ENCODE measurements at places on chromosomes 13 and 19.

GRCh38 chr19:58429745-58430144, 10.2 kb downstream of the ZNF132 start:
- no peak for DNase-seq

- no peak for DNase-seq
Measured at GRCh38 chr19:54376610-54377285, 12.0 kb upstream of the LAIR1 start.

GRCh38 chr19:13026462-13027370, 31.4 kb downstream of the NFIX start:
- no peak for DNase-seq

DNA sequence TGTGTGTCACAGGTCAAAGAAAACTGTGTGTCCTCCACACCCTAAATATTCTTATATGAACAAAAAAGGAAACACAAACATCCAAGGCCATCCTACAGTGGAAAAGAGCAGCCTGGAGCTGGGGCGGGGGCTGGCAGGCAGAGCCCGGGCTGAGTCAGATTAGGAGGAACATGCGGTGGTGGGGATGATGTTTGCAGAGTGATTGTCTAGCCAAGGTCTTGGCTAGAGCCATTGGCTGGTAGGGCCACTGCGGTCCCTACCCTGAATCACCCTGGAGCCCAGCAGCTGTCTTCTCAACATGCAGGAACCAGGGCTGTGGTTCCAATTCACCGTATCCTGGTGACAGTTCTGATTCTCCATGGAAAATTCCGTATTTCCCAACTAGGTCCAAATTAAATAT, 439.5 kb downstream of the FGF9 start:
- no peak for DNase-seq

DNA sequence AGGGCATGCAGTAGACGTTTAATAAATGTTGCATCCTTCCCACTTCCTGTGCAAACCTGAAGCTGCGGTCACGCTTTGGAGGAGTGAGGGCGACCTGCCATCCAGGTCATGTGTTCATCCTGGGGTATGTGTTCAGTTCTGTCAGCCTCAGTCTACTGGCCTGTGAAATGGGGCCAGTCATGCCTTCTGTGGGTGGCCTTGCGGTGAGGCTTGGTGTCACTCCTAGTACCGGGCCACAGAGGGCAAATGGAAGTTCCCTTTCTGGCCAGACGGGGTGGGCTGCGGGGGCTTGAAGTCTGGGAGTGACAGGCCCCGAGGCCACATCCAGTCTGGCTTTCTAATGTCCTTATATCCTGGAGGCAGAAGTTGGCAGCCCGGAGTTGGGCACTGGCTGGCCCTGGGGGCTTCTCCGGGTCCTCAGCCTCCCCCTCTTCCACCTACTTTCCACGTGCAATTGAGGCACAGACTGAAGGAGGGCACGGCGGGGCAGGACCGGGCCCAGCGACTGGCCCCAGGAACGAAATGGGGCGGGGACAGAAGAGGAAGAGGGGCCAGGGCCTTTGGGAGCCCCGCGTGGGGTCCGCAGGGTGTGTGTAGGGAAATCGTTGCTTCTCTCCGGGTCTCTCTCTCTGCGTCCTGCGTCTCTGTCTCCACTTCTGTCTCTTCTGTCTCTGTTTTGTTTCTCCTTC, 11.1 kb downstream of the PDE4A start:
- DNase-seq, result no peak

DNA sequence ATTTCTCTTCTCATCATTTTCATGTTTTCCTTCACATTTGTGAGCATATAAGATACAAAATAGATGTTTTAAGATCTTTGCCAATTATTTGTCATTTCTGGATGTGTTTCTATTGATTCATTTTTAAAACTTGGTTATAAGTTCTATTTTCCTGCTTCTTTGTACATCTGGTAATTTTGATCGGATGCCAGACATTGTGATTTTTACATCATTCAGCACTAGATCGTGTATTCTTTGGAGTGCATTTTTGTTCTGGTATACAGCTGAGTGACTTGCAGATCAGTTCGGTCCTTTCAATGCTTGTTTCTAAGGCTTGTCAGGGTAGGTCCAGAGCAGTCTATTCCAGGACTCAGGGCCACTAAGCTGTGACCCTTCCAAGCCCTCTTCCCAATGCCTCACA, 198.2 kb downstream of the KLF12 start:
- DNase-seq, result no peak

DNA sequence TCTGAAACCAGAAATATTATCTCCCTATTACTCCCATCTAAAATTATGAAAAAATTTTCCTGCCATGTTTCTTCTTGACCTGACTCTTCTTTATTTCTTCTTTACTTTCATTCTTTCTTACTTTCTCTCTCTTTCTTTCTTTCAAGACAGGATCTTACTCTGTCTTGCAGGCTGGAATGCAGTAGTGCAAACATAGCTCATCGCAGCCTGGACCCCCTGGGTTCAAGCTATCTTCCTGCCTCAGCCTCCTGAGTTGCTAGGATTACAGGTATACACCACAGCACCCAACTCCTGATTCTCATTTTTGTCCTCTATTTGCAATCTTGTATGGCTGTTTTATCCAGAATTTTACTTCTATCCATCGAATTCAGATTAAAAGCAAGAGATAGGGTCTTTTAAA, 631.1 kb downstream of the TBC1D4 start:
- DNase-seq, result no peak

GRCh38 chr13:43303033-43303729, 279.8 kb downstream of the DNAJC15 start:
- no peak for DNase-seq

- peak; percentile 30 for DNase-seq
Measured at GRCh38 chr13:27130979-27131623, 40.5 kb downstream of the USP12 start.

DNA sequence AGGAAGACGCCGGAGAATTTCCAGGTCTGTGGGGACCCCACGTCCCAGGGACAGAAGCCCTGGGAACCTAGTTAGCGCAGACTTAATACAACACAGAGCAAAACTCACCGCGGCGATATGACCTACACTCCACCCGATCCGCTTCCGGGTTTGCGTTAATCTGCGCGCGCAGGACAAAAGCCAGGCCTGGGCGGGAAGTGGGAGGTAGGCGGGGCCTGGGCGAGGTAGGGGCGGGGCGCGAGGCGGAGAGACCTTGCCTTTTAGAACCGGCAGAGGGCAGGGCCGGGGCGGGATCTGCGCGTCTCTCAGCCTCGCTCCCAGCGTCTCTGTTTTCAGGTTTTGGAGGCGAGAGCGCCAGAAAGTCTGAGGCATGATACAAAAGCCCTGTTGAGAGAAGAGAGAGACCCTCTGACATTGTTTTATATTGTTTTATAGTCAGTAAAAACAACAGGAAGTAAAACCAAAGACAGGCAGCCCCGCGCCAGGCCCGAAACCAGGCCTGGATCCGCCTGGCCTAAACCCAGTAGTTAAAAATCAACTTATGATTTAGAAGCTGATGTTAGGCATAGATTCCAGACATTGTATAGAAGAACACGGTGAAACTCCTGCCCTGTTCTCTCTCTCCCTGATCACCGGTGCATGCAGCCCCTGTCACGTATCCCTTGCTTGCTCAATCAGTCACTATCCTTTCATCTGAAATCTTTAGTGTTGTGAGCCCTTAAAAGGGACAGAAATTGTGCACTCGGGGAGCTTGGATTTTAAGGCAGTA, at the start of gene ZNF611:
ZNF611 (minus strand) TSS at position 152 of the 769 bp plus-strand sequence. CDS start 19,150 bp downstream, outside the sequence.
- DNase-seq, result peak; percentile 99

DNA sequence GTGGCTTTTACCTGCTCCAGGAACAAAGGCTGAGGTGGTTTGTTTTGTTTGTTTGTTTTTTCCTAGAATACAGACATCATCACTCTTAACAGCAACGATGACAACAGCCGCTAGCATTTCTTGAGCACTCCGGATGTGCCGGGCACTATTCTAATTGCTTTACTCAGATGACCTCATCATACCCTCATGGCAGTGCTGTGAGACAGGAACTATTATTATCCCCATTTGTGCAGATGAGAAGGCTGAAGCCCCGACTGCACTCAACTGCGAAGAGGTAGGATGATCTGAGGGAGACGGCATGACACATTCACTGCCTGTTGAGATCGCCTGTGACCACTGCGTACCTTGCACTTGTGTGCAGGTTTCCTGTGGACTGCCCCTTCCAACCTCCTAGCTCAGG, 66.5 kb downstream of the CCDC70 start:
- DNase-seq, result no peak

DNA sequence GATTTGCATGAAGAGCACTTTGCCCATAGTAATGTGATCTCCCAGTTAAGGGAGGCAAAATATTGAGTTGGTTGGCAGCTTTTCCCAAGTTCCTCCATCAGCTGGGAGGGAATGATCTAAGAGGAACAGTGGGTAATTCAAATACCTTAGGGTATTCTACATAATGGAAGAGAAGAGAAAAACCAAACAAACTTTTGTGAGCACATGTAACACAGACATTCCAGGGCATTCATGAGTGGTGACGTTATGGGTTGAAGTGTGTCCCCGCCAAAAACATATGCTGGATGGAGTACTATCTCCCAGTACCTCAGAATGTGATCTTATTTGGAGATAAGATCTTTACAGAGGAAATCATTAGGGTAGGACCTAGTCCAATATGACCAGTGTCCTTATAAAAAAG, 220.1 kb downstream of the FOXO1 start:
- DNase-seq, result no peak

DNA sequence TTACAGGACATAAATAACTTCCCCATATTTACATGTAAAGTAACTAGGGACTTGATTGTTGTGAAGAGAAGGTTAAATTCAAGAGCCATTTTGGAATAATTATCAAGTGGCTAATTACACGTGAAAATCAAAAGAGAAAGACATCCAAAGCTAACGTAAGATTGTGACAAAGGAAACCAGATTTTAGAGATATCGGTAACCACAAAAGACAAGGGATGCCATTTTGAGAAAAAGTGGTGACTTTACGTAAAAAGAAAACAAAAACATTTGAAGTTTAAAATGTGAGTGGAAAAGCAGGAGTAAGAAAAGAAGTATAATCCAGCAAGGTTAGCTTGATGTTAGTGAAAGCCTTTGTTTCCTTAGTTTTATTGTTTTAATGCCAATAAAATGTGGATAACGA, 10.9 kb upstream of the VWA8 start:
- no peak for DNase-seq

DNA sequence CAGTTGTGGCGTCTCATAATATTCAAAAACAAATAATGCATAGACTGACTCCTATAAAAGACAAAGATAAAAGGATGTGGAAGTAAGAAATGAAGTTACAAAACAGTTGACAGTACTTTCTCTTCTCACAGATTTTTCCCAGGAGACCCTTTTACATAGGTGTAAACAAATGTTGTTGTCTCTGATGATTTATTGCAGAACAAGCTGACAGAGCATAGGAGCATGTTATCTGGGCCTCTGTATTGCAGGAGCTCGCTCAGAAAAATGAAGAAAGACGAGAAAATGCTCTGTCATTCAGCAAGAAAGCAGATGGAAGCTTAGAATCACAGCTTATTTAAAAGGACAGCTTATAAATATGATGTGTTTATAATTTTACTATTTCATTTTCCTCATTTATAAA, 353.6 kb upstream of the GPC6 start:
- no peak for DNase-seq
